ENCODE measurements at places on chromosomes 16 and 17.

GRCh38 chr16:86062271-86062965, 163.5 kb downstream of the IRF8 start:
- no peak overlapping the region for H3K27ac ChIP-seq
- peaks cover 20% of the 10 kb centered on the region for H3K27me3 ChIP-seq
- peaks cover 14% of the 10 kb centered on the region for H3K4me1 ChIP-seq
- H3K4me3 ChIP-seq = no peak overlapping the region

DNA sequence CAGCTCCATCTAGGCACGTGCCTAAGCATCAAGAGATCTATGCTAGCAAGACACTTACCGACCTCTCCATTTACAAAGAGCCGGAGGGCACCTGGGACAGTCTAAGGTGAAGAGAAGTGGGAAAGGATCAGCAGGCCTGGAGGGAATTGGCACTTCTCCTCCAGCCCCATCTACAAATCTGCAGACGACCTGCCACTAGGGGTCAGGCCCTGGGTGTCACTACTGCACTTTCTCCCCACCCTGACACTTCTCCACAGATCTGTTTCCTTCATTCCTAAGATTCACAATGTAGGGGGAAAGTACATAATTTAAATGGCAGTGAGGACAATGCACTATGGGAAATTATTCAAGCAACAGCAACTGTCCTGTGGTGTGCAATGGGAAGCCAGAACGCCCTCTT, 8.1 kb downstream of the MKS1 start:
- H3K4me1 ChIP-seq = no peaks in the 10 kb centered on the region
- DNase-seq = no peak
- H3K36me3 ChIP-seq = no peaks in the 10 kb centered on the region
- H3K27me3 ChIP-seq = no peaks in the 10 kb centered on the region
- no peak overlapping the region for H3K27ac ChIP-seq

DNA sequence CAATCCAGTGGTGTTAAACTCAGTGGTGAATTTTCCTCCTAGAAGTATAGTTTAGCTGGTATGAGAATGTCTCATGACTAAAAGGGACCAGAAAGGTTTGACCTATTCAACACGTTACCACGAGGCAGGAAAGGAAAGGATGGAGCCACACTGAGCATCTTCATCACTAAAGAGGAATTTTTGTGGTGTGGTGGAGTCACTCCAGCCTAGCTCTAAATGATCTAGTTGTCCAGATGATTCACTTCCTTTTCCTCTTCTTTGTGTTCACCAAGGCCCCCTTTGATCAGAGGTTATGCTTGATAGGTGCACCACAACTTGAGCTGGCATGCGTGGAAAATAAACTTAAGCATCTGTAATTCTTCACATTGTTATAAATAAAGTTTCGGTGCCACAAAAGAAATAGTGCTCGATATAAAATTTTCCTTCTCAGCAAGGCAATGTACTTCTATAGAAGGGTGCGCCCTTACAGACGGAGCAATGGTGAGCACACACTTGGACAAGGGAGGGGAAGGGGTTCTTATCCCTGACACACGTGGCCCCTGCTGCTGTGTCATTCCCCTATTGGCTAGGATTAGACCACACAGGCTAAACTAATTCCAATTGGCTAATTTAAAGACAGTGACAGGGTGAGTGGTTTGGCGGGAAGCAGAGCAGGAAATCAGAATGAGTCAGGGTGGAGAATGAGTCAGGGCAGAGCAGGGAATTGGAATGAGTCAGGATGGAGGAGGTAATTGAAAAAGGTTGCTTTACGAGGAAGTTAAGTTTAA, 254.6 kb downstream of the HS3ST3A1 start:
- H3K4me1 ChIP-seq = no peaks in the 10 kb centered on the region
- H3K36me3 ChIP-seq = no peaks in the 10 kb centered on the region
- no peak overlapping the region for H3K4me3 ChIP-seq
- no peak for DNase-seq
- no peak overlapping the region for H3K27ac ChIP-seq

GRCh38 chr17:47712330-47713023, 18.5 kb downstream of the TBKBP1 start:
- H3K27me3 ChIP-seq = no peaks in the 10 kb centered on the region
- no peak for DNase-seq
- no peak overlapping the region for H3K27ac ChIP-seq
- peaks cover 17% of the 10 kb centered on the region for H3K4me1 ChIP-seq
- H3K36me3 ChIP-seq = no peaks in the 10 kb centered on the region

DNA sequence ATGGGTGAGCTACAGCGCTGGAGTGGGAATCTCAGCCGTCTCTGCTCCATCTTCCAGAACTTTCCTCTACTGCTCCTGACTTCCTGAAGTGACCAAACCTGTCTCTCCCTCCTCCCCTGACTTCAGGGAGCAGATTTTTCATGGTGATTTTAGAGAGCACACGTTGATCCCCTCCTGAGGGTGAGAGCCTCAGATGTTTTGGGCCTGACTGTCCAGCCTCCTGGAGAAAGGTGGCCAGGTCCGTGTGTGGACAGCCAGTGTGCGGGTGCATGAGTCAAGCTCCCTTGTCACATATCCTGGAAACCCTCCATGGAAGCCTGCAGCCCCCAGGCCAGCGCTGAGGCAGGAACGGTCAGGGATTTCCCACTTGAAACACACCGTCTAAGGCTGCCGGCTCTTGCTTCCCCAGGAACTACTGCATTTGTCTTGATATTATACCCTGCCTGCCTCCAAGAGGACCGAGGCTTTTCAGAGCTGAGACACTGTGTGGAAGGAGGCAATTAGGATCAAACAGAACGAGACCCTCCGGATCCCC, 143.1 kb downstream of the CMIP start:
- no peak overlapping the region for H3K4me3 ChIP-seq
- H3K4me1 ChIP-seq = peaks cover 18% of the 10 kb centered on the region
- no peak for DNase-seq
- H3K36me3 ChIP-seq = peaks cover 35% of the 10 kb centered on the region

- peaks cover 60% of the 10 kb centered on the region for H3K36me3 ChIP-seq
- no peak for DNase-seq
- no peaks in the 10 kb centered on the region for H3K27me3 ChIP-seq
- no peak overlapping the region for H3K27ac ChIP-seq
- H3K4me3 ChIP-seq = no peak overlapping the region
- peaks cover 15% of the 10 kb centered on the region for H3K4me1 ChIP-seq
These were observed 2.5 kb downstream of the NME3 start for GRCh38 chr16:1768767-1769401.

- DNase-seq = no peak
- H3K4me1 ChIP-seq = peaks cover 6% of the 10 kb centered on the region
- no peak overlapping the region for H3K4me3 ChIP-seq
- no peaks in the 10 kb centered on the region for H3K27me3 ChIP-seq
- no peak overlapping the region for H3K27ac ChIP-seq
- H3K36me3 ChIP-seq = peaks cover 10% of the 10 kb centered on the region
These were observed 34.3 kb upstream of the LGALS9 start for GRCh38 chr17:27596566-27597187.

GRCh38 chr17:64216000-64216337, 47.1 kb downstream of the TEX2 start:
- peaks cover 39% of the 10 kb centered on the region for H3K4me1 ChIP-seq
- no peak overlapping the region for H3K4me3 ChIP-seq
- no peak for DNase-seq
- H3K27me3 ChIP-seq = no peaks in the 10 kb centered on the region
- H3K36me3 ChIP-seq = peaks cover 29% of the 10 kb centered on the region

- peaks cover 11% of the 10 kb centered on the region for H3K4me1 ChIP-seq
- H3K4me3 ChIP-seq = no peak overlapping the region
- H3K36me3 ChIP-seq = no peaks in the 10 kb centered on the region
- no peak for DNase-seq
- H3K27me3 ChIP-seq = peaks cover 31% of the 10 kb centered on the region
These were observed 65.3 kb upstream of the CNEP1R1 start for GRCh38 chr16:49959552-49960277.

DNA sequence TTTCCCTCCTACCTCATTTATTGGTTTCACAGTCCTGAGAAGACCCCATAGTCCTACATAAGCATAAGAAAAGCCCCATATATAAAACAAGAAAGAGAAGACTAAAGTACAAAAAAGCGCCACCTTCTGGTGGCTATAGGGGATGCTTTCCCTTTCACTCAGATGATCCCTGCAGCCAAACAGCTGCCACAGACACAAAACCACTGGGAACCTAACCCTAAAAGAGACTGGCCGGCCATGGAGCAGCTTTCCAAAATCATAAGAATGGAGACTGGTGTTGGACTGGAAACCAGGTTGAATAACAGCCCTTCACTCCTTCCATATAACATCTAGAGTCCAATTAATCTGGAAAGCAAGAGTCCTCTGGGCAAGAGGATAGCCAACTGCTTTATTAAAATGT, 11.4 kb downstream of the DYNC1LI2 start:
- no peak overlapping the region for H3K4me3 ChIP-seq
- peaks cover 10% of the 10 kb centered on the region for H3K36me3 ChIP-seq
- H3K4me1 ChIP-seq = peaks cover 36% of the 10 kb centered on the region
- peak overlapping the region; percentile 84 for H3K27ac ChIP-seq
- no peak for DNase-seq

GRCh38 chr17:73430165-73430680, 118.4 kb upstream of the CDC42EP4 start:
- no peaks in the 10 kb centered on the region for H3K36me3 ChIP-seq
- H3K4me1 ChIP-seq = peaks cover 11% of the 10 kb centered on the region
- no peak for DNase-seq
- no peak overlapping the region for H3K27ac ChIP-seq
- H3K4me3 ChIP-seq = no peak overlapping the region

GRCh38 chr16:56743840-56744239, 13.9 kb downstream of the NUP93 start:
- no peaks in the 10 kb centered on the region for H3K36me3 ChIP-seq
- H3K4me3 ChIP-seq = no peak overlapping the region

GRCh38 chr17:44557651-44558285, 484 bp downstream of the FZD2 start:
- H3K36me3 ChIP-seq = no peaks in the 10 kb centered on the region
- peak overlapping the region; percentile 61 for H3K4me3 ChIP-seq
- peaks cover 6% of the 10 kb centered on the region for H3K4me1 ChIP-seq
- no peaks in the 10 kb centered on the region for H3K27me3 ChIP-seq
- no peak for DNase-seq
- peak overlapping the region; percentile 85 for H3K27ac ChIP-seq

DNA sequence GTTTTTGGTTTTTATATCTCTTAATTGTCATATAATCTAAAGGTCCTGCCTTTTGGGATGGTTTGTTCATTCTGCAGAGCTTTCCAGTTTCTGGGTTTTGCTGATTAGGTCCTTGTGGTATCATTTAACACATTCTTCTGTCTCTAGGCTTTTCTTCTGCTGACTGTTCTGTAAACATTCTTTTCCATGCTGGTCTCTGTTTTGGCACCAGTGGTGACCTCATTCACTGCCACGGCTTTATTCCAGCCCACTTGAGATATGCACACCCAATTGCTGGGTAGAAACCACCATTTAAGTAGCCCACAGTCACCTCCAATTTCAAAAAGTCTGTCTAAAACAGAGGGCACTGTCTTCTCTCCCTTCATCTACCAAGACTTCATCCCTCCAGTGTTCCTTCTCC, 31.1 kb upstream of the COX10 start:
- no peaks in the 10 kb centered on the region for H3K4me1 ChIP-seq
- DNase-seq = no peak
- H3K4me3 ChIP-seq = no peak overlapping the region

DNA sequence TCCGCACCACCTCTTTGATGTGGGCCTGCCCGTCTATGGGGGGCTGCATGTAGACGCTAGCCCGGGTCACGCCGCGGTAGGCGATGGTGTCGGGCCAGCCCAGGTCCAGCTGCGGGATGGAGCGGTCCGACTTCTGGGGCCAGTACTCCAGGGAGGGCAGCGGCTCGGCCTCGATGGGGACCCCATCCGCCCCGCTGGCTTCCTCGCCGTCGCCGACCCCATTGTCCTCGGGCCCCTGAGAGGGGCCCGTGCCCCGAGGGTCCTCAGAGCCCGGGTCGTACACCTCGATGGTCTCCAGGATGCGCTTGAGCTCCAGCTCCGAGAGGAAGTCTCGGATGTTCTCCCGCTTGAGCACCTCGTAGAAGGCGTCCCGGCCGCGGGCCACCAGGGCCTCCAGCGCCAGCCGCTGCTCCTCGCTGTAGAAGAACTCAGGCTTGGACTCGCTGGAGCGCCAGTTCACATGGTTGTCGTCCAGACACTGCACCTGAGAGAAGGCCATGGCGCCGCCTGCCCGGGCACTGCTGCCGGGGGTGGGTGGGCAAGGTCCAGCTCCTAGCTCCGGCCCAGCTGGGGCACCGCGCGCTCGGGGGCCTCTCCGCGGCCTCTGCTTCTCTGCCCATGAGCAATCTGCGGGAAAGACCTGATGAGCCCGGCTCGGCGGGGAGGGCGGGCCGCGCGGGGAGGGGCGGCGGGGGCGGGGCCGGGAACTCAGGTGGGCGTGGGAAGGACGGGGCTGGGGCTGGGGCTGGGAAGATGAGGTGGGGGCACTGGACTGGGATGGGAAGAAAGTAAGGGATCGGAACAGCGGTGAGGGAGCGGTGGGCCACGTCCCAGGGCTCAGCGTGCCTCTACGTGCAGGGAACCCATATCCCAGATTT, 782 bp downstream of the FAM83G start:
- H3K4me3 ChIP-seq = peak overlapping the region; percentile 73
- H3K36me3 ChIP-seq = no peaks in the 10 kb centered on the region
- no peaks in the 10 kb centered on the region for H3K27me3 ChIP-seq
- peaks cover 9% of the 10 kb centered on the region for H3K4me1 ChIP-seq

GRCh38 chr16:16867973-16868372, 489.0 kb downstream of the NPIPA7 start:
- H3K4me1 ChIP-seq = no peaks in the 10 kb centered on the region
- H3K27ac ChIP-seq = no peak overlapping the region
- no peaks in the 10 kb centered on the region for H3K27me3 ChIP-seq
- no peak for DNase-seq
- no peaks in the 10 kb centered on the region for H3K36me3 ChIP-seq

- DNase-seq = no peak
- H3K36me3 ChIP-seq = no peaks in the 10 kb centered on the region
- no peaks in the 10 kb centered on the region for H3K27me3 ChIP-seq
These were observed 201.5 kb downstream of the KCNJ2 start for GRCh38 chr17:70370816-70371215.

DNA sequence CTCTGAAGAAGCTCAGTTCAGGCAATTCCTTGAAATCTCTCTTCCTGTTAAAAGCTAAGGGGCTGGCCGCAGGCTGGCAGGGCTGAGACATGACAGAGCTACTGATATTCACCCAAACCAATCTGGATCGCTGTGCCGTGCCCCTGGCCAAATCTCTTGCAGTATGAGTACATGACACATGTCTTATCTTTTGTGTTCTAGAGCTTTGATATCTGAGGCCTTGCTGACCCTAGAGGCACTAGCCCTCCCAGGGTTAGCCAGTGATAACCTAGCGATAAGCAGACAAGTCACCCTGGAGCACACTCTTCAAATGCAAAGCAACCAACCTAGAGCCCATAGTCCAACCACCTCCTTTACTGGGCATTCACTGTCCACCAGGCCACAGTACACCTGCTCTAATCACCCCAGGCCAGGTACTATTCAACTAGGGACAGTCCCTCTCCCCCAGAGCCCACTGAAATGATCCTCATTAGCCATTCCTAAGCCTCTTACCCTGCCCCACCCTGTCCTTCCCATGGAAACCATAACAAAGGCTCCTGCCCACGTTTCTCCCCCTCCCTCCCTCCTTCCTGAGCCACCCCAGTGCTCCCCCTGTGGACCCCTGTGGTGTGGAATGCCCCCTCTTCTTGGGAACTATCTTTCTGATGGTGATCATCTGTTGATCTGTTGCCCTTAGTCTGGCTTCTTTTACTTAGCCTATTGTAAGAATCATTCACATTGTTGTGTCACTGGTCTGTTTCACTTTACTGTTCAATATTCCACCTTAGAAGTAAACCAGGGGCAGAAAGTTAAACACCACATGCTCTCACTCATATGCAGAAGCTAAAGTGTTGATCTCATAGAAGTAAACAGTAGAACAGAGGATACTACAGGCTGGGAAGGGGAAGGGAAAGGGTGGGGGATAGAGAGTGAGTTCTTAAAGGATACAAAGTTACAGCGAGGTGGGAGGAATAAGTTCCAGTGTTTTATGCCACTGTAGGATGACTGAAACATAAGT, 52.5 kb downstream of the TEKT5 start:
- no peaks in the 10 kb centered on the region for H3K27me3 ChIP-seq
- no peak overlapping the region for H3K27ac ChIP-seq
- no peaks in the 10 kb centered on the region for H3K36me3 ChIP-seq
- peaks cover 7% of the 10 kb centered on the region for H3K4me1 ChIP-seq
